ENCODE measurements at places on chromosomes 12 and 14.
A peak's percentile ranks its signal among the peaks of the same experiment; 100 is the strongest.

GRCh38 chr12:63276537-63277365, 125.8 kb upstream of the AVPR1A start:
- DNase-seq = no peak

- no peak for DNase-seq
These were observed 26.1 kb upstream of the PLEKHG7 start for GRCh38 chr12:92676710-92677109.

DNA sequence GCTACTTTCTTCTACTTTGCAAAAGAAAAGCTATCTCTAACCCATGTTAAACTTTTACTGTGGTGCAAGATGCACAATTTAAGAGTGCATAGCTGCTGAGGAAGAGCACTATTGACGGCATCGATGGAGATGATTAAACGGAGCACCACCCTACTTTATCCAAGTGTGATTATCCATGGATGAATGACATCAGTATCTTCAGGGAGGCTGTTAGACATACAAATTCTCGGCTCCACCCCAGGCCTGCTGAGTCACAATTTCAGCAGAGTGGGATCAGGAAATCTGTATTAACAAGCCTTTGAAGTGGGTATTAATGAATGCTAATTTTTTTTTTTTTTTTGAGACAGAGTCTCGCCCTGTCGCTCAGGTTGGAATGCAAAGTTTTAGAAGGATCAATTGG, 16.2 kb downstream of the SLC2A14 start:
- DNase-seq = no peak

- DNase-seq = no peak
These were observed 174.9 kb downstream of the LRRK2 start for GRCh38 chr12:40399656-40400055.

GRCh38 chr12:110280392-110280778, 662 bp upstream of the ATP2A2 start:
- DNase-seq = no peak

DNA sequence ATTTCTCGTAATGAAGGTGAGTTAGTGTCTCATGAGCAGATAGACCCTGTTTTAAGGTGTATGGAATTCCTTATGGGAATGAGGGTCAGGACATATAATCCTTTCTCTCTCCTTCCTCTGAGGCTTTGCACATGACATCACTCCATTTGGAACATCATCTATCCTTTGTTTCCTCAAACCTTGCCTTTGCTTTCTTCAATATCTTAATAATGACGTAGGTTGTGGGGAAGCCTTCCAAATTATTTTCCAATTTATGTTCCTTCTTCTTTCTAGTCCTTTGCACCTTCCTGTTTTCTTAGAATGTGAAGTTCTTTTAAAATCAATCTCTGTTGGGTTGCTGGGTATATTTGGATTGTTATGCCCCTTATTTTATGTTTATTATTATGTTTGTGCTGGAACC, 502.9 kb upstream of the STXBP6 start:
- DNase-seq = no peak

DNA sequence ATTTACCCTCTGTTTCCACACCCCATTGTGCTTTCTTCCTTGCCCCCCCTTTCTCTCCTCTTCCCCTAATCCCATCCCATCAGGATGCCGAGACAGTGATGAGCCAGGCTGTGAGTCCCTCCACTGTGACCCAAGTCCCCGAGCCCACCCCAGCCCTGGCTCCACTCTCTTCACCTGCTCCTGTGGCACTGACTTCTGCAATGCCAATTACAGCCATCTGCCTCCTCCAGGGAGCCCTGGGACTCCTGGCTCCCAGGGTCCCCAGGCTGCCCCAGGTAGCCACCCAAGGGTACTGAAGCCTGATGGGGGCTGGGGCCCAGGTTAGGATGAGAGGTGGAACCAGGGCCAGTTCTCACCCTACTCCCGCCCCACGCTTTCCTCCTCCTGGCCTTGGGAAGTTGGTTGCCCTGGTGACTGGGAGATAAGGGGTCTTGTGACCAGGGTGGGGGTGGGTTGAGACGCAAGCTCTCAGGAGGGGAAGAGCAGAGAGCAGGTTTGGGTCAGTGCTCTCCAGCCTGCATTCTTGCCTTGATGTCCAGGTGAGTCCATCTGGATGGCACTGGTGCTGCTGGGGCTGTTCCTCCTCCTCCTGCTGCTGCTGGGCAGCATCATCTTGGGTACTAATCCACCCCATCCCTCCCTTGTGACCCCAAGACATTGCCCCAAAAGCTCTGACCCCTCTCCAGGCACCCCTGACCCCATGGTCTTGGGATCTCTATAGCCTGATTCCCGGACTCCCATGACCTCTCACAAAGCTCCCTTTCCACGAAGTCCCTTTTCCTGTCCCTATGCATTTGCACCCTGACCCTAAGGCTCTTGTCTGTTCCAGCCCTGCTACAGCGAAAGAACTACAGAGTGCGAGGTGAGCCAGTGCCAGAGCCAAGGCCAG, 1.2 kb downstream of the AMHR2 start:
- no peak for DNase-seq

GRCh38 chr14:44803239-44803905, 158.4 kb downstream of the KLHL28 start:
- peak; percentile 39 for DNase-seq

GRCh38 chr12:49049566-49050224, 10.9 kb downstream of the KMT2D start:
- no peak for DNase-seq

GRCh38 chr12:131871677-131872076, 22.7 kb upstream of the ULK1 start:
- DNase-seq = no peak

- DNase-seq = no peak
These were observed 75.9 kb downstream of the BMP4 start for GRCh38 chr14:53880761-53881160.

GRCh38 chr14:88613552-88614010, 50.7 kb downstream of the ZC3H14 start:
- DNase-seq = no peak

DNA sequence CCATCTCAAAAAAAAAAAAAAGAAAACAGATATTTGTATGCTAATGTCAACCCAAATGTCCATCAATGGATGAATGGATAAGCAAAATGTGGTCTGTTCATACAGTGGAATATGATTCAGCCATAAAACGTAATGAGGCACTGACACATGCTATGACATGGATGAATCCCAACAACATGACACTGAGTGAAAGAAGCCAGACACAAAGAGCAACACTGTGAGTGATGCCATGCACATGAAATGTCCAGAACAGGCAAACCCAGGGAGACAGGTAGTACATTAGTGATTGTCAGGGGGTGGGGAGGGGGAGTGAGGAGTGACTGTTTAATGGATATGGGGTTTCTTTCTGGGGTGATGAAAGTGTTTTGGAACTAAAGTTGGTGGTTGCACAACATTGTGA, 50.2 kb downstream of the ARL6IP4 start:
- DNase-seq = no peak

Data from forelimb muscle (tissue), 1 donor.